Ureter (tissue), 1 donor: ENCODE measurements at places on chromosomes 6 and 20. TPM values are rescaled to one million over a fixed set of nuclear protein-coding genes. Genes with fewer than 3 reads are reported as not detected.
A peak's percentile ranks its signal among the peaks of the same experiment; 100 is the strongest.

The DTD1 gene
- total RNA-seq: 30.6 TPM

The HMGCLL1 gene
- 0.57 TPM for total RNA-seq

The SULF2 gene
- 59.5 TPM for total RNA-seq

The NKAIN4 gene
- not detected for total RNA-seq

The DYNLRB1 gene
- total RNA-seq: 123 TPM

The CRISP3 gene
- 117 TPM for total RNA-seq

The SYCP2 gene
- 3.2 TPM for total RNA-seq

The PSORS1C2 gene
- not detected for total RNA-seq

The RAB44 gene
- 1.0 TPM for total RNA-seq

The TMEM200A gene
- total RNA-seq: 4.5 TPM

DNA sequence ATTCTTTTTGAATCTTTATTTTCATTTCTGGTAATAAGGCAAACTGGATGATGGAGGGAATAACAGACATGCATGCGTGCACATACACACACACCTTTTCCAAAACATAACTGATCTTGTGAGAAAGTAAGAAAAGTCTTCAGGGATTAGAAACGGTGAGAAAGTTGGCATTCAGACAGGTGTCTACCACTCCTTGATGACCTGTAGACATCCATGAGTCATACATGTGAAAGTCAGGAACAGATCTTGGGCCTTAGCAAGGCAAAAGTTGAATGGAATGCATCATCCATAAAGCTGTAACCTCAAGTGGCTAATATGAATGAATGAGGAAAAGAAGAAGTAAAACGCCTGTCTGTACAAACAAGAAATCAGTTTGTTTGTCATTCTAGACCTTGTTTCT is 97.3 kb downstream of the GRIK2 start:
- DNase-seq: no peak

GRCh38 chr6:106025655-106026054 is 60.5 kb upstream of the PRDM1 start:
- DNase-seq: no peak

DNA sequence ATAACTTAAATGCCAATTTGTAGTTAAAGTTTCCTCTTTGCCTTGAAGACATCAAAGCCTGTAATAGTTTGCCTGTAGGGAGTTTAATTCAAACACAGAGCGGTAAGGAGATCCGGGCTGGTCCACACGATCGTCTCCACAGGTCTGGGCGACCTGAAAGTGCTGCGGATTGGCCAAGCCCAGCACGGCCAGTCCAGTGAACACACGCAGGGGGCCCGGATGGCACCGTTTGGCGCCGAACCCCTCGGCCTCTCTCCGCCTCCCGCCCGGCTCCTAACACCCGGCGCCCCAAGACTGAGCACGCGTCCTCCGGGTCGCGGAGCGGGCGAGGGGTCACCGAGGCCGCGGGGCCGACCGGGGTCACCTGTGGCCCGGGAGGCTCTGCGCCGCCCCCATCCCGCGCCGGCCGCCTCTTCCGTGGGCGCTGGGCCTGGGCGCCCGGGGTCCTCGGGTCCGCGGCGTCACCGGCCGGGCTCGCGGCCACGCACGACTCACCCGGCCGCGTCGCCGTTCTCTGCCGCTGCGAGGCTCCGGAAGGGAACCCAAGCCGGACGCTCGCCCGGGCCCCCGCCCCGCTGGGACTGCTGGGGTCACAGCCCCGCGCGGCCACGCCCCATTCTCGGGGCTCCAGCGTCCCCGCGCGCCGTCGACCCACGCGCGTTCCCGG is 481 bp downstream of the SERPINB6 start:
- DNase-seq: peak; percentile 81

GRCh38 chr20:58216334-58216733 is 12.1 kb downstream of the ANKRD60 start:
- no peak for DNase-seq

DNA sequence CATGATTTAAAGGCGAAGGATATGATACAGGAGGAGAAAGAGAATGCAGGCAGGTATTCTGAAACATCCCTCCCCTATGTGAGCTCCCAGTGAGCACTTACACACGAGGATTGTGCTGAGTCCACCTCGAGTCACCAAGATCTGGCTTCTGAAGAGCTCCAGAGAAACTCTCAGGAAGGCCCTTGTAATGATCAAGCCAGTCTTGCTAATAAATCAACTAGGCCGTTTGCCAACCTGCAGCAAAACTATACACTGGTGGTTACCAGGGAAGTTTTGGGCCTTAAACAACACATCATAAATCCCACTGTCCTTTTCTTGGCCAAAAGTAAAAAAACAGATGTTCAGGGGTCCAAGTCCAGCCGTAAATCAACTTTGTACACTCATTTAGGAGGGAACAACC is 79.2 kb downstream of the STXBP5 start:
- DNase-seq: no peak

GRCh38 chr6:24951811-24952299 is 16.1 kb upstream of the RIPOR2 start:
- no peak for DNase-seq

- DNase-seq: no peak
Observed at GRCh38 chr6:108656836-108657235, 96.1 kb downstream of the FOXO3 start.

- DNase-seq: no peak
Observed at GRCh38 chr20:18578581-18578980, 9.3 kb upstream of the DTD1 start.

- DNase-seq: no peak
Observed at GRCh38 chr20:12482661-12483060, 526.1 kb upstream of the SPTLC3 start.
